ENCODE measurements at places on chromosomes 5 and 9. TPM values are rescaled to one million over a fixed set of nuclear protein-coding genes. Genes with fewer than 3 reads are reported as not detected.

The PPP3R2 gene
- not detected for total RNA-seq

DNA sequence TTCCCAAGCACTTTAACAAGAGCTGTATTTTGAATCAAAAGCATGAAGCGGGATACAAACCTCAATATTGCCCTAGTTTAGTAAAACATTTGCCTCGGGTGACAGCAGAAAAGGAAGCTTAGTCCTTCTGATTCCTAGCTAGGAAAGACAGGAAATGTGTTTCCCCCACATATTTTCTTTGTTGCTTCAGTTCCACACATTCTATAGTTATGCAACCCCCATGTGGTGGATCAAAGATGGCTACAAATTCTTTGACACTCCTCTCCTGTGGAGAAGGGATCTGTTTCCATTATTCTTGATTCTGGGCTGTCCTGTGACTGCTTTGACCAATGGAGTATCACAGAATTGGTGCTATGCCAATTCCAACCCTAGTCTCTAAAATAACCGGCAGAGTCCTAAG, 89.1 kb upstream of the SLC30A5 start:
- no peak overlapping the region for H3K4me3 ChIP-seq
- DNase-seq, result no peak
- H3K4me1 ChIP-seq, result no peaks in the 10 kb centered on the region
- H3K27ac ChIP-seq, result no peak overlapping the region
- H3K27me3 ChIP-seq, result no peaks in the 10 kb centered on the region

DNA sequence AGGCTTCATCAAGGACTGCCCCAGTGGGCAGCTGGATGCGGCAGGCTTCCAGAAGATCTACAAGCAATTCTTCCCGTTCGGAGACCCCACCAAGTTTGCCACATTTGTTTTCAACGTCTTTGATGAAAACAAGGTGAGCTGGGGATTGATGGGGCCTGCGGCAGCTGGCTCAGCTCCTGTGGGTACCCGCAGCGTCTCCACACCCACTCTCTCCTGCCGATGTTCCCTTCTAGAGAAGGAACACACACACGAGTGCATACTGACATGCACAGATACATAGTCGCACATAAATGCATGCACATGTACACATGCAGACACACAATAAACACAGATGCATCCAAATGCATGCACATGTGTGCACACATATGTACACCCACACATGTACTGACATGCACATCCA, 45.6 kb downstream of the NCS1 start:
- H3K36me3 ChIP-seq, result peaks cover 23% of the 10 kb centered on the region
- H3K27me3 ChIP-seq, result no peaks in the 10 kb centered on the region
- no peak for DNase-seq
- peaks cover 14% of the 10 kb centered on the region for H3K4me1 ChIP-seq
- H3K4me3 ChIP-seq, result no peak overlapping the region

- no peaks in the 10 kb centered on the region for H3K4me1 ChIP-seq
- no peak overlapping the region for H3K27ac ChIP-seq
- H3K27me3 ChIP-seq, result no peaks in the 10 kb centered on the region
- H3K36me3 ChIP-seq, result no peaks in the 10 kb centered on the region
- H3K4me3 ChIP-seq, result no peak overlapping the region
Observed at GRCh38 chr5:161230221-161230620, 316.3 kb downstream of the GABRB2 start.

All from SJCRH30 (cell line).